ENCODE measurements at places on chromosomes 5 and 9.

DNA sequence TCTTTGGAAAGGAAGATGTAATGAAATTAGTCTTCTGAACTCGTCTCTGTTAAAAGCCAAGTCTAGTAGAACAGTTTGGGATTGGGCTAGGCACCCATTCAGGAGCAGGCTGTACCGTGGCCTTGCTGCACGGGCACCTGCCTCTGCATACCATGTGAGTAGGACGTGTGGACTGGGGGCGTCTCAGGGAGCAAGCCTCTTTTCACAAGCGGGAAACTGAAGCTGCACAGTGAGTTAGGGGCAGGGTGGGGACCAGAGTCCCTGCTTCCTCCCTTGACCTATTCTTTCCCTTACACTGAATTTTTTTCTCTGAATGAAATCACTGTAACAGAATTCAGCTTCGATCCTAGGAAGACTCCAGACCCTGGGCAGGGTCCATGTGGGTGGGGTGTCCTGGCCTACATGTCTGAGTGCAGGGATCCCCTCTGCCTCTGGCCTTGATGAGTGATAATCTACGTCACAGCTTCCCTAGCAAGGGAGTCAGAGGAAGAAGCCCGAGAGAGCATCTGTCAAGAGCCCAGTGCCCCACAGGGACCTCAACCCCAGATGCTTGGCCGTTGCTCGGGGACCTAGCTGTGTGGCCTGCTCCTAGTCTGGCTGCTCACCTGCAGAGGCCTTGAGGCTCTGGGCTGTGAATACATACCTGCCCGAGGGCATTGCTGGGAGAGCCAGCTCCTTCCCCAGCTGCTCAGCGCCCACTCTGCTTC is 15.1 kb downstream of the PHF2 start:
- no peak for DNase-seq

GRCh38 chr9:97753364-97753763 is 56.2 kb upstream of the XPA start:
- DNase-seq, result no peak

GRCh38 chr9:95855961-95856360 is 19.5 kb upstream of the ERCC6L2 start:
- DNase-seq, result no peak

GRCh38 chr5:169895926-169896325 is 84.4 kb downstream of the INSYN2B start:
- no peak for DNase-seq

GRCh38 chr5:78162253-78162862 is 132.1 kb downstream of the AP3B1 start:
- peak; percentile 63 for DNase-seq

- DNase-seq, result no peak
Observed at GRCh38 chr5:176553260-176554085, 4.3 kb downstream of the CDHR2 start.

- DNase-seq, result peak; percentile 46
Observed at GRCh38 chr5:41270423-41271251, 57.3 kb upstream of the C6 start.

- no peak for DNase-seq
Observed at GRCh38 chr9:104871961-104872527, 55.9 kb downstream of the ABCA1 start.

DNA sequence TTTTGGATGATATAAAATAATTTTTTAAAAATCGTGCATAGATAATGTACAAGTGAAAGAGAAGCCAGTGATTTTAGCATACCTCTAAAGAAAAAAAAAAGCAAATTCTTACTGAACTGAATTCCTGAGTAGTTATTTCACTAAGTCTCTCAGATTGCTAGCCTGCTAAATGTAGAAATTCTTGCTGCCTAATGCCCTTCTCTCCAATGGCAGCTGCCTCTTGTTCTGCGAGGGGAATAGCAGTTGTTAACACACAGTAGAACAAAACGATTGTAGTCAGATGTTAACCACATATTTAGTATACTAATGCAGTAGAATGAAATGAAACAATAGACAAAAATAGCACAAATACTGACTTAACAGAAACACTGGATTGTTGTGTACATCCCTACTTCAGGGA is 26.8 kb downstream of the SMAD5 start:
- no peak for DNase-seq

DNA sequence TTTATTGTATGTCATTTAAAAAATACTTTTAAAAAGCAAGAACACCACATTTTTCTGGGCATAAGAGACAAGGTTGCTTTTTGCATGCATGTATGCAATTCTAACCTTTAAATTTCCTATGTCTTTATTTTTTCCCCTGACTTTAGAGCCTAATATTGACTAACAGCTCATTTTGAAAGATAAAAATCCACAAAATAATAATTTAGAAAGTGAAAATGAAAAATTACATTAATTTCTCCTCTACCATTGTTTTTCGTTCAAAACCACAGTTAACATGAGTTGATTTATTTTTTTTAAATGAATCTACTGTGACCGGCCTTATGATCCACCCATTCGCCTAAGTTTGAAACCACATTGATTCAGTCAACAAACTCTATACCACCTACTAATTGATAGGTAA is 137.5 kb upstream of the CDKN2B start:
- no peak for DNase-seq
